Activated CD4-positive, CD25-positive, alpha-beta regulatory T cell (primary cell): ENCODE measurements at places on chromosomes 12 and 14.

DNA sequence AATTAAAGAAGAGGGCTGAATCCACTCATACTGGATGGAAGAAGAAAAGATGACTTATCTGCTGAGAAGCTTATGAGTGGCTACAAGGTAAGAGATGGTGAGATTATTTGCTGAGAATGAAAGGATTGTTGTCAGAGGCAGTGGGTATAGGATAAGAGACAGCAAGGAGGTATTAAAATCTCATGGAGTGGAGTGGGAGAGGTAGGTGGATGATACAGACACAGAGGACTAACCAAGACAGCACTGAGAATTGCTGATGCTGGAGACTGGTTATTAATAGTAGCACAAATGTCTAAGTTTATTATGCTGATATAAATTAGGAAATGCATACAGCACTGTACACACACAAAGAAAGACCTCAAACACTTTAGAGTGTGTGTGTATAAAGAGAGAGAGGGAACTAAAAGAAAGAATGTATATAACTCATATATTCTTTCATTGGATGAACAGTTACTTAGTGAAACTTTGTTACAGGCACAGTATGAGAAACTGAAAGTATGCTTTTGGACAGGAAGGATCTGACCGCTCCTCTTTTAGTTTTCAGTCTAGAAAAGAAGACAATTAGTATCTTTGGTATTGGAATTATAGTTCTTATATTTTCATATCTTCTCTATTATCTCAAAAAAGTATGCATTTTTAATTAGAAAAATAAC is 543.1 kb downstream of the LRFN5 start:
- no peak for DNase-seq

DNA sequence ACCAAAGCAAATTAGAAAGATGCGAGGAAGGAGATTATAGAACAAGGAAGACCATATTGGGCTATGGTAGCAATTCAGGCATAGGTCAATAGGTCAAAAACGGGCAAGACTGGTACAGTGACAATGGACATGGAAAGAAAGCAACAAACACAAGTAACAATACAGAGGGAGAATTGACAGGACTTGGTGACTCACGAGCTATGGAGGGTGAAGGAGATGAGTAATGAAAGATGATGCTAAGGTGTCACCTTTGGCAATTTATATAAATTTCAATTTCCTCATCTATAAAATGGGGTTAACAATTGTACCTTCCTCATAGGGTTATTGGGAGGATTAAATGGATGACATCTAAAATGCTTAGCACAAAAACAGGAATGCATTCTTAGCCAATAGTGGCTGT is 15.1 kb upstream of the DUSP16 start:
- no peak for DNase-seq

GRCh38 chr12:89838833-89839232 is 130.2 kb upstream of the ATP2B1 start:
- no peak for DNase-seq

- no peak for DNase-seq
These were observed 54.2 kb downstream of the FNTB start for GRCh38 chr14:65040666-65041433.

- DNase-seq: no peak
These were observed 2.4 kb downstream of the CCDC63 start for GRCh38 chr12:110849221-110849620.

DNA sequence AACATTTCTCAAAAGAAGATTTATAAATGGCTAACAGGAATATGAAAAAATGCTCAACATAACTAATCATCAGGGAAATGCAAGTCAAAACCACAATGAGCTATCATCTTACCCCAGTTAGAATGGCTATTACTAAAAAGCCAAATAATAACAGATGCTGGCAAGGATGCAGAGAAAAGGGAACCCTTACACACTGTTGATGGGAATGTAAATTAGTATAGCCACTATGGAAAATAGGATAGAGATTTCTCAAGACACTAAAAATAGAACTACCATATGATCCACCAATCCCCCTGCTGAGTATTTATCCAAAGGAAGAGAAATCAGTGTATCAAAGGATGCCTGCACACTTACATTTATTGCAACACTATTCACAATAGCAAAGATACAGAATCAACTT is 58.3 kb downstream of the GUCY2C start:
- DNase-seq: no peak
